ENCODE measurements at places on chromosomes 13 and 19.

- no peak for DNase-seq
These were observed 47.7 kb downstream of the ZMYM2 start for GRCh38 chr13:20006206-20006605.

DNA sequence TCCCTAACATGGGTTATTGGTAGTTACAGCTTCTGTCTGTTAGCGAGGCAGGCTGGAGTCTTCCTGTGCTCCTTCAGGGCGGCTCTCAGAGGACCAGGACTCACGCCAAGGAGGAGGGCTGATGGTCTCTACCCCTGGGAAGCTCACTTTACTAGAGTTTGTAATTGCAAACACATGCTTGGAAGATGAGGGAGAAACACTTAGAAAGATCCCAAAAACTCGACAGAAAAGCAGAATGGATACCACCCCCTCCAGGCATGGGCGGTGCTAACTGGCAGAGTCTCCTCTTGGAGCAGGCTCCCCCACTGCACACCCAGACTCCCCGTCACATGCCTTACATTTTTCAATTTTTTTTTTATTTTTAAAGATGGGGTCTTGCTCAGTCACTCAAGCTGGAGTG lies 62.0 kb downstream of the PARP4 start:
- DNase-seq: no peak

DNA sequence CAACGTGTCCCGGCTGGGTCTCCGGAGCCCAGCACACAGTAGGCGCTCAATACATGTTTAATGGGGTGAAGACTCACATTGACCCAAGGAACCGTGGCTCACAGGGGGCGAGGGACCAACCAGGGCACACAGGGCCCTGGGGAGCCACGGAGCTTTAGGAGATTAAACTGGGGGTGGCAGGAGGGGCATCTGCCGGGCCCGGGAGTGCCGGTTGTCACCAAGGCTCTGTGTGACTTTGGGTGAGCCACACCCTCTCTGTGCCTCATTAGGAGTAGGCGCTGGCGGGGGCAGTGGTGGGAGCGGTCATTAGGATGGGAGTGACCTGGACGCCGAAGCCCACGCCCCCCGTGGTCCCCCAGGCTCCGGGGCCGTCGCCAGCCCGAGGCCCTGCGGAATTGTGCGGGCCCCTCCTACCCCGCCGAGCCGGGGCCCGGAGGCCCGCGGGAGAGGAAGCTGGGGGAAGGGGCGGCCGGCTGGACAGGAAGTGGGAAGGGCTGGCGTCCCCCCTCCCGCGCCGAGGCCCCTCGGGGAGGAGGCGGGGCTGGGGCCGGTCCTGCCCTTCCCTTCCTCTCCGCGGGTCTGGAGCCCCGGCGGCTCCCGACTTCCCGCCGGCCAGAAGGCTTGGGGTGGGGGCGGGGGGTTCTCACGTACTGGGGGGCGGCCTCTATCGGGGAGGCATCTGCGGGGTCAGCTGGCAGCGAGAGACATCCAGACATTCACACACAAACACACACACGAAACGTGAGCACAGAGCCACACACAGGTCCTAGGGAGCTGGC lies 1.8 kb upstream of the SSBP4 start:
- DNase-seq: no peak

- no peak for DNase-seq
These were observed 195.3 kb downstream of the USP12 start for GRCh38 chr13:26976313-26976712.

All from bronchial epithelial cell (primary cell).